ENCODE measurements at places on chromosomes 7 and 10.

- no peak for DNase-seq
Measured at GRCh38 chr10:17768496-17768895, 16.5 kb downstream of the TMEM236 start.

DNA sequence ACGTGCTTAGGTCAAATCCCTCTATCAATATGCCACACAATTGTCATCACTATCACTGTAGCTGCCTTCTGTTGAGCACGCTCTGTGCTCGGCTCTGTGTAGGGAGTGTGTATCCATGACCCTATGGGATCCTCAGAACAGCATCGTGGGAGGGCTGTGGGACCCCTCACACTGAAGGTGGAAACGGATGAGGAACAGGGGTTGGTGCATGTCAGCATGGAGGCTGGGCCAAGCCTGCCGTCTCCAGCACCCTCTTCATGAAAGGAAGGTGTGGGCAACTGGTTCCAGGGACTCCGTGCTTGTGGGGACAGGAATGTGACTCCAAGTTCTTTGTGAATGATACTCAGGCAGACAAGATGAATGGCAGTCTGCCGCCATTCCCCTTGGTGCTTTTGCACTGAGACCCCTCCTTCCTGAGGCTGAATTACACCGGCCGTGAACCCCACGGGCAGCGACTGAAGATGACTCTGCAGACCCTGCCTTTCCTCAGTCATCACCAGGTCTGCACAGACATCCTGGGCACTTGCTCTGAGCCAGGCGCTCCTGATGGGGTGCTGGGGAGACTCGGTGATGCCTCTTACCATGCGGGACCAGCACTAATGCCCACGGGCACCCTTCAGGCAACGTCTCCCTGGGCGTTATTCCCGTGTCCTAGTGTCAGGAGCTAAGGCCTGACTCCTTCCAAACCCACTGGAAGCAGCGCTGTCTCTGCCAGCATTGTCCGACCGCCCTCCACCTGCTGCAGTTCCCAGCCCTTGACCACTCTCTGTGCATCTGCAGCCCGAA is 495.2 kb downstream of the TCERG1L start:
- no peak for DNase-seq

DNA sequence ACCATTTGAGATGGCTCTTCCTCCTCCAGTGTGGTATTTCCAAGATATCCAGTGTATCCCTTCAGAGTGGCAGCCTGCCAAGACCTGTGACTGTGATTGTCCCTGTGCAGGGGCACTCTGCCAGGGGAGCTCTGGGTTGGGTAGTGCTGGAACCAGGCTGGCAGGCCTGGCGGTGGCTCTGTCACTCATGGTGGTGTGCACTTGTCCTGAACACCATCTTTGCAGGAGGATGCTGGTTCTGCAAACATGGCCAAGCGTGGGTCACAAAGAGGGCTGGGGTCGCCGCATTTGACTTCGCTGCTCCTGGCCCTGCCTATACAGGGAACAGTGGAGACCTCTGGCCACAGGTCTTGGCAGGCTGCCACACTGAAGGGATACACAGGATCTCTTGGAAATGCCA is 205.2 kb downstream of the PRPF18 start:
- no peak for DNase-seq

DNA sequence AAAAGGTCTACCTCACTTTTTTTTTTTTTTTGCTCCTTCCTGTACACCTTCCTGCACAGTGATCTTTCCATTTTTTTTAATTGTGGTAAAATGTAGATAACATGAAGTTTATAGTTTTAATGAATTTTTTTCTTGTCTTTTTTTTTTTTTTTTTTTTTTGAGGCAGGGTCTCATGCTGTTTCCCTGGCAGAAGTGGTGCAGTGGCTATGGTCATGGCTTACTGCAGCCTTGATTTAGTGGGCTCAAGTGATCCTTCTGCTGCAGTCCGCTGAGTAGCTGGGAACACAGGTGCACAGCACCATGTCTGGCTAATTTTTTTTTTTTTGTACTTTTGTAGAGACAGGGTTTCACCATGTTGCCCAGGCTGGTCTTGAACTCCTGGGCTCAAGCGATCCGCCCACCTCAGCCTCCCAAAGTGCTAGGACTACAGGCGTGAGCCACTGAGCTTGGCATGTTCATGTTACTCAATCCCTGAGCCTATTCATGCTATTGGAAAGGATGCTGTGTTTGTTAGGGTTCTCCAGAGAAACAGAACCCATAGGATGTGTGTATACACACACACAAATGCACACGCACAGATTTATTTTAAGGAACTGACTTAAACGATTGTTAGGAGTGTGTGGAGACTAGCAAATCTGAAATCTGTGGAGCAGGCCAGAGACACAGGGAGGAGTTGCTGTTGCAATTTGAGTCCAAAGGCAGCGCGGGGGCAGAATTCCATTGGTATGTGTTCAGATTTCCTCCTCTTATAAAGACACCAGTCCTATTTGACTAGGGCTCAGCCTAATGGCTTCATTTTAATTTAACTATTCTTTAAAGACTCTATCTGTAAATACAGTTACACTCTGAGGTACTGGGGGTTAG is 29.1 kb downstream of the GALNT11 start:
- no peak for DNase-seq

DNA sequence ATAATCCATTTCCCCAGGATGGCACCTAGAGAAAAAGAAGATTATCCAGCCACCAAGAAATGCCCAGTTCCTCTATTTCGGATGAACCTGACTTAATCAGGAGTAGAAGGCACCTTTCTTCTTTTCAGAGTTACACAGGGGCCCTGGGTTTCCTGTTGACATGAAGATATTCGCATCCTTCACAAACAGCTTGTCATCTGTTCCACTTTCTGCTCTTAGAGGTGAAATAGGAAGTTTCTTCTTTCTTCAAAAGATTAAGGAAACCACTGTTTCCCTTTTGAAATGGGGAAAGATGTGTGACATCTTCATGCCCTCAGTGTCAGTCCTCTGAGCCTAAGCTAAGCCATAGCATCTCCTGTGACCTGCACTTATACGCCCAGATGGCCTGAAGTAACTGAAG is 39.1 kb upstream of the RAB18 start:
- DNase-seq, result no peak

- DNase-seq, result no peak
Measured at GRCh38 chr10:46560952-46561351, 4.5 kb upstream of the GPRIN2 start.

DNA sequence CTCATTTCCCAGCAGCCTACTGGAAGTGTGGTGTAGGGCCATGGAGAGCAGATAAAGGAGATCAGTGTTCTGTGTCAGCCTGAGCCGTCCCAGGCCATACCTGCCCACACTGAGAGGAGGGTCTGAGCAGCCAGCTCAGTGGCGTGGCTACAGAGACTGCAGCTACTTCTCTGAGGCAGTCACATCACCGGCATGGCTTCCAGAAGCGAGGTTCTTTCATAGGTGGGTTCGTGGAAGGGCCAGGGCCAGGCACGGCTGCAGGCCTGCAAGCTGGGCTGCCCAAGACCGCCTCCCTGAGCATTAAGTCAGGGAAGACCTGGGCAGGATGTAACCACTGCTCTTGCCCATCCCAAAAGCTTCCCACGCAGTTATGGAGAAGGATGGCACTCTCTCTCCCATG is 34.9 kb downstream of the LDB3 start:
- DNase-seq, result no peak

DNA sequence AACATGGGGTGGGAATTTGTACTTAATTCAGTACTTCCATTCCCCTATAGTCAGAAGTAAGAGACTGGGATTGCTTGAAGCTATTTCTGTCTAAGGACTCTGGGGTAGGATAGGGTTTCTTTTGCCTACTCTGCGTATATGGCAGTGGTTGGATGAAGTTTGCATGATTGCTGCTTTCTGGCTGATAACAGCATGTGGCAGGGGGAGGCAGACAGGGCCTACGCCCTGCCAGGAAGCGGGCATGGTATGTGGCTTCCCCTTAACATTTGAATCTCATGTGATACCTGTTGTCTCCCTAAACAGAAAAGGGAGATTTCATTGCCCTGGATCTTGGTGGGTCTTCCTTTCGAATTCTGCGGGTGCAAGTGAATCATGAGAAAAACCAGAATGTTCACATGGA is 57.1 kb downstream of the TACR2 start:
- DNase-seq, result peak; percentile 81

GRCh38 chr10:15035385-15036301 is 8.1 kb upstream of the OLAH start:
- peak; percentile 16 for DNase-seq

- no peak for DNase-seq
Measured at GRCh38 chr7:134690614-134691504, 44.2 kb downstream of the BPGM start.

DNA sequence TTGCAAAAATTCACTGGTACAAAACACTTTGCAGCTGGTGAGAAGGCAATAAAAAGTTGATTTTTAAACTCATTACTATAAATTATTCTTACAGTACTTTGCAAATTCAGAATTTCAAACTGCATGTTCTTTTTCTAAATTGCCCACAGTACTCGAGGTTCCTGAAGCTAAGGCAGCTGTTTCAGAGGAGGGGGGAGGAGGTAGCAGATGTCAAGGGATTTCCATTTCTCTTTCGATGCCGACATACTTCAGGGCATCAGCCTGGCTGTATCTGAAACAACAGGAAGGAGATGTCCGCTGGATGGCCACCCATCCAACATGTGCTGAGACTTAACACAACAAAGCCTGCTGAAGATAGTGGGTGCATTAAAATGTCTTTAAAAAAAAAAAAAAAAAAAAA is 76.7 kb downstream of the EZH2 start:
- no peak for DNase-seq

GRCh38 chr10:34166354-34166753 is 648.7 kb downstream of the PARD3 start:
- DNase-seq, result no peak

GRCh38 chr7:3102159-3102558 is 58.5 kb upstream of the CARD11 start:
- no peak for DNase-seq

DNA sequence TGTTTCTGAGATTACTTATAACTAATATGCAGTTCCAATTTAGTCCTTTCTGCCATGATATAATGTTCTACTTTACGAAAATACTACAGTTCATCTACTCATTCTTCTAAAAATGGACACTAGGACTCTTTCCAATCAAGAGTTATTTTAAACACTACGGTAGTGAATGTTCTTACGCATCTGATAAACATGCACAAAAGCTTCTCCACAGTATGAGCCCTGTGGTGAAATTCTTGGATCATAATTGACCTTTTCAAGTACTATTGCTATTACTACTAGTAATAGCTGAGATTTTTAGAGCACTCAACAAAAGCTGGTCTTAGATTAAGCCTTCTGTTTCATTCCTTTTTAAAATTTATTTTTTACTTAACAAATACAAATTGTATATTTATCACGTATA is 106.4 kb downstream of the CH25H start:
- DNase-seq, result no peak

- no peak for DNase-seq
Measured at GRCh38 chr7:22730921-22731654, 4.1 kb downstream of the IL6 start.

- no peak for DNase-seq
Measured at GRCh38 chr10:6095810-6096570, 7.2 kb downstream of the RBM17 start.

DNA sequence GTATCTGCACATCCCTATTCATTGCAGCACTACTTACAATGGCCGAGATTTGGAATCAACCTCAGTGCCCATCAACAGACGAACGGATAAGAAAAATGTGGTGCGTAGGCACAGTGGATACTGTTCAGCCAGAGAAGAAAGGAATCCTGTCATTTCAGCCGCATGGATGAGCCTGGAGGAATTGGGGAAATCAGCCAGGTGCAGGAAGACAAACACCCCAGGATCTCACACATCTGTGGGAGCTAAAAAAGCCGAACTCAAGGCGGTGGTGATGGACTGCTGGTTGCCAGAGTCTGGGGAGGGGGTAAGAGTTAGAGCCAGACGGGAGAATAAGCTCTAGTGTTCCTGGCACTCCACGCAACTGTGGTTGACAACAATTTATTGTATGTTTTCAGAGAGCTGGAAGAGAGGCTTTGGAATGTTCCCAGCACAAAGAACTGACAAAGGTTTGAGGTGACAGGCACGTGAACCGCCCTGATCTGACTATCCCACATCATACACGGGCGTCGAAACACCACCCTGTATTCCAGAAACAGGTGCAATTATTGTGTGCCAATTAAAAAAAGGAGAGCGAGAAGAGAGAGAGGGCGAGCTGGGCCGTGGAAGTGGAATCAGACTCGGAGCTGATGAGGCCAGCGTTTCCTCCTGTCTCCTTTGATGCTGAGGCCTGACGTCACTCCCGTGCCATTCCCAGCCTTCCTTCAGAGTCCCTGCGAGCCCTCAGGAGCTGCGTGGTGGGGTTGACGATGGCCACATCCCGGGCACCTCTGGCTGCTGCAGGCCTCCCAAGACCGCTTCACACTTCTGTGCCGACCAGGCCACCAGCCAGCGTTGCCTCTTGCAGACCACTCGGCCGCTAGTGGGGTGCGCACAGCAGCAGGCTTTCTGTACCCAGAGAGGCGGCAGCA is 189.5 kb downstream of the DNAJB6 start:
- no peak for DNase-seq

DNA sequence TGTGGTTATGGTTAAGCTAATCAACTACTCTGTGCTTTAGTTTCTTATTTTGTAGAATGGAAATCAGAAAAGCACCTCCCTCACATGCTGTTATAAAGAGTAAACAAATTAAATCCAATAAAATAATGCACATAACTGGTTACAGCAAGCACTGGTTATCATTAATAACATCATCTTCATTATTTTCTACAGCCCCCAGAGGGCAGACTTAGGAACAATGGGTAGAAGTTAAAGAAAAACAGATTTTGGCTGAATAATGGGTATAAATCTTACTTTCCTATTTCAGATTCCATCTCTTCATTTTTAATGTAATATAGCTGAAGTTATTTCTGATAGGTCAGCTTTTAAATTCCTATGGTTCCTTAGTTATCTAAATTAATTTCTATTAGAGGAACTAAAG is 126.5 kb downstream of the DOCK4 start:
- peak; percentile 16 for DNase-seq

DNA sequence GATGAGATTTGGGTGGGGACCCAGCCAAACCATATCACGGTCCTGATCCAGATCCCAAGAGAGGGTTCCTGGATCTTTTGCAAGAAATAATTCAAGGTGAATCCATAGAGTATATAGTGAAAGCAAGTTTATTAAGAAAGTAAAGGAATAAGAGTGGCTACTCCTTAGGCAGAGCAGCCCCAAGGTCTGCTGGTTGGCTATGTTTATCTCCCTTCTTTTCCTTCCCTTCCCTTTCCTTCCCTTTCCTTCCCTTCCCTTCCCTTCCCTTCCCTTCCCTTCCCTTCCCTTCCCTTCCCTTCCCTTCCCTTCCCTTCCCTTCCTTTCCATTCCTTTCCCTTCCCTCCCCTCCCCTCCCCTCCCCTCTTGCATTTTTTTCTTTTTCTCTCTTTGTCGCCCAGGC is 35.2 kb downstream of the OTUD1 start:
- DNase-seq, result no peak

- DNase-seq, result no peak
Measured at GRCh38 chr10:121518333-121518732, 79.9 kb downstream of the FGFR2 start.
